ENCODE measurements at places on chromosomes 13 and 19.

- DNase-seq, result peak; percentile 51
Observed at GRCh38 chr19:29467824-29468401, 57.9 kb upstream of the VSTM2B start.

DNA sequence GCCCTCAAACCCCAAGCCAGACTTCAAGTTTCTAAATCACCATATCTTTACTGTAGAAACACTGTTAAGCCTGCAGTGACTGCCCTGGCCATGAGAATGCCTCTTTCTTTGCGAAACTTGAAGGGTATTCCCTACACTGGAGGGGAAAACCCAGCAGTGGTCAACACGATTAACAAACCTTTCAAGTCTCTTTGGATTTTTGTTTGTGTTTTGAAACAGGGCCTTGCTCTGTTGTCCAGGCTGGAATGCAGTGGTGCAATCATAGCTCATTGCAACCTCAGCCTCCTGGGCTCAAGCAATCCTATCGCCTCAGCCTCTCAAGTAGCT, 17.4 kb upstream of the POMP start:
- no peak for DNase-seq

GRCh38 chr13:114173272-114173671, 5.8 kb upstream of the CFAP97D2 start:
- DNase-seq, result no peak

GRCh38 chr19:53034948-53035675, 9.4 kb upstream of the ERVV-2 start:
- DNase-seq, result no peak
